EL (cell line): ENCODE measurements at places on chromosomes 6 and 20.

DNA sequence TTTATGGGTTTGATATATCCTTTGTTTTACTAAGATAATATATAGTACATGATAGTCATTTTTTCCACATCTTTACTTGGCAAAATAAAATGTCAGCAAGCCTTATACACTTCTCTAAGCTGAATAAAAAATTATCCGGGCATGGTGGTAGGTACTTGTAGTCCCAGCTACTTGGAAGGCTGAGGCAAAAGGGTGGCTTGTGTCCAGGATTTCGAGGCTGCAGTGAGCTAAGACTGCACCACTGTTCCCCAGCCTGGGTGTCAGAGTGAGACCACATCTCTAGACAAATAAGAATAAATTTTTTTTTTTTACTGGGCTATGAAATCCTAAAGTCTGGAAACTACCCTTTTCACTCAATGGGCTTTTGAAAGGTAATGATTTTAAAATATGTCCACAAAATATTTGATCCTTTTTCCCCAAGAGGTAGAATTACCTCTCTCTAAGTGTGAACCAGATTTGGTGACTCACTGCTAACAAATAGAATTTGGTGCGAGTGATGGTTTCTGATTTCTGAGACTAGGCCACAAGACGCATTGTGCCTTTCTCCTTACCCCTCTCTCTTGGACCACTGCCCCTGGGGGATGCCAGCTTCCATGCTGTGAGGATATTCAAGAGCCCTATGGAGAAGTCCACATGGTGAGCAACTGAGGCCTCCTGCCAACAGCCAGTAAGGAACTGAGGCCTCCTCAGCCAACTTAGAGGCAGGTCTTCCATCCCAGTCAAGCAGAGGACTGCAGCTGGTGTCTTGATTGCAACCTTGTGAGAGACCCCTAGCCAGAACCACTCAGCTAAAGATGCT, 84.2 kb upstream of the ZNFX1 start:
- no peak for DNase-seq

DNA sequence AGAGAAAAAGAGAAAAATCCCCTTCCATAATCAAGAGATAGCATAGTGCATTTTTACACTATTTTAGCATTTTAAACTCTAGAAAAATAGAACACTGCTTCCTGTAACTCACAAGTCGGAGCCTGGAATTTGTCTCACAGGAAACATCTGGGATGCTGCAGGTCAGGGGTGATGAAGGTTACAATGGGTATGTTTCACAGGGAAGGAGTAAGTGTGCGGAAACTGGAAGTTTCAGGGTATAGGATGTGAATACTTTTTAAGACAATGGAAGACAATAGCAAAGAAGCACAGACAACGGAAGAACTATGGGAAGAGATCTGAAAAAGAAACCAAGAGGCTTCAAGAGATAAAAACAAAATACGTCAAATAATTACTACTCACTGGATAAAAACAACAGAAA, 361.0 kb upstream of the MARCKS start:
- DNase-seq, result no peak

DNA sequence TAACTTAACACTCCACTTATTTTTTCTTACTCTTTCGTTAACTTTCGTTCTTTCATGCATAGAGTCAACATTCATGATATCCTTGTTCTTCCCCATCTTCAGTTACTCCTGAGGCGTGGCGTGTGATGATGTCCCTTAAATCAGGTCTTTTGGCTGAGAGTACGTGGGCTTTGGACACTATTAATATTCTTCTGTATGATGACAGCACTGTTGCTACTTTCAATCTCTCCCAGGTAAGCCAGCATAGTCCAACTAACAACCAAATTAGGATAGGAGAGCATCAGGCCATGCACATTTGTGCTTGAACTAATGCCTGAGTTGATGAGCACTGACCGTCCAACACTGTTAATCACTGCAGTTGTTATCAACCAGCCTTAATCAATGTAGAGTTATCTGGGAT, 119.6 kb downstream of the TMEM242 start:
- DNase-seq, result no peak

- DNase-seq, result no peak
These were observed 235.4 kb downstream of the CDC5L start for GRCh38 chr6:44622956-44623355.

- peak; percentile 43 for DNase-seq
These were observed 160.9 kb downstream of the DTNBP1 start for GRCh38 chr6:15501826-15502445.

DNA sequence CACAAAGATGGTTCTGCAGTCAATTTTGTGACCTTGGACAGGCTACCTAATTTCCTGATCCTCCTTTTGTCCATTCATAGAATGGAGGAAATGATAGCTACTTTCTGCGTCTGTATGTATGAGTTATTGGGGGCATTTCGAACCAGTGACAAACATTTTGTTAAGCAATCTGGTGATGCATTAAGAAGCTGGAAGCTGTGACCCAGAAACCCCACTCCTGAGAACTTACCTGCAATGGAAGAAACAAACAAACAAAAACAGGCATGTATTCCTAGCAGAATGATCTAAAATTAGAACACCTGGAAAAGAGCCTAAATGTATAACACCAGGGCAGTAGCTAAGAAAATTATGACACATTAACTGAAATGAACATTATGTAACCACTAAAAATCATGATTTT, 33.4 kb upstream of the PRND start:
- no peak for DNase-seq

DNA sequence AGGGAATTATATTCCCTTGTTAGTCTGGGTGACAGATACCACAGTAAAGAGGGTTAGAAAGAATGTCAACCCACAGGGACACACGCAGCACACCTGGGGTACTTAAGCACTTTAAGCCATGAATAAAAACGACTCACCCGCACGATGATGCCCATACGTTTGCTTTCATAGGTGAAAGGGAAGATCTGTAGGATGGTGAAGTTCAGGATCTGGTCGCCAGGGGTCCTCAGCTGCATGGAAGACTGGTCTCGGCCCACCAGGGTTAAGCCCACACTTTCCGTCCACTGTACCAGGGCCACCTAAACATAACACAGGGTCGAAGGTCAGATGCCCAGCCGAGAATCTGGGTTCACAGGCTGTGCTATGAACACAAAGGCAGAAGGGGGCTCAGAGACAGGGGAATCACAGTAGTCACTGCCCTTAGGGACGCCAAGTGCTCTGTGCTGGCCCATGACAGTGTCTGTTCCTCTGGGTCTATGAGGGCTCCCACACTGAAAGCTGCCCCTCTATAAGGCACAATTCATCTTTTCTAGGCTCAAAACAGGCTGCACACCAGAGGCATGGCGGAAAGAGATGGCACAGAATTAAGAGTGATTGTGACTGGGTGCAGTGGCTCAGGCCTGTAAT, 96.8 kb upstream of the NFATC2 start:
- peak; percentile 66 for DNase-seq

- DNase-seq, result no peak
These were observed 348.0 kb downstream of the CDH4 start for GRCh38 chr20:61600016-61600415.

GRCh38 chr6:62775427-62776022, 435.7 kb upstream of the FKBP1C start:
- no peak for DNase-seq

DNA sequence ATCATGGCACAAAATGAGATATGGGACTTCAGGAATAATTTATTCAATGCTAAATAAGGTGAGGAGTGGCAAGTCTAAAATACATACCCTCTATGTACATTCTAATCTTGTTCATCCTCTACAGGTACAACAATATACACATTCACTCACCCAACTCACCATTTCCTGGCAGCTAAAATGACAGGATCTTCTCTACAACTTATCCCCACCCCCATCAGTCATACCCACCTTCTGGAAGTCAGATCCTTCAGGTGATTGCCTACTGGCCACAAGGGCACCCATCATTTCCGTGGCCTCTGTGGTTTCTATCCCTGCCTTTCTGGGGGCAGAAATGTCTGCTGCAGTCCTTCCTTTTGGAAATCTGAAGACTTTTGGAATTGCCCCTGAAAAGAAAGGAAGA, 22.8 kb upstream of the CRIP3 start:
- DNase-seq, result no peak

- DNase-seq, result no peak
These were observed 623.1 kb downstream of the HTR1B start for GRCh38 chr6:76840041-76840745.

- DNase-seq, result no peak
These were observed 180.6 kb downstream of the TBX18 start for GRCh38 chr6:84583784-84584183.

DNA sequence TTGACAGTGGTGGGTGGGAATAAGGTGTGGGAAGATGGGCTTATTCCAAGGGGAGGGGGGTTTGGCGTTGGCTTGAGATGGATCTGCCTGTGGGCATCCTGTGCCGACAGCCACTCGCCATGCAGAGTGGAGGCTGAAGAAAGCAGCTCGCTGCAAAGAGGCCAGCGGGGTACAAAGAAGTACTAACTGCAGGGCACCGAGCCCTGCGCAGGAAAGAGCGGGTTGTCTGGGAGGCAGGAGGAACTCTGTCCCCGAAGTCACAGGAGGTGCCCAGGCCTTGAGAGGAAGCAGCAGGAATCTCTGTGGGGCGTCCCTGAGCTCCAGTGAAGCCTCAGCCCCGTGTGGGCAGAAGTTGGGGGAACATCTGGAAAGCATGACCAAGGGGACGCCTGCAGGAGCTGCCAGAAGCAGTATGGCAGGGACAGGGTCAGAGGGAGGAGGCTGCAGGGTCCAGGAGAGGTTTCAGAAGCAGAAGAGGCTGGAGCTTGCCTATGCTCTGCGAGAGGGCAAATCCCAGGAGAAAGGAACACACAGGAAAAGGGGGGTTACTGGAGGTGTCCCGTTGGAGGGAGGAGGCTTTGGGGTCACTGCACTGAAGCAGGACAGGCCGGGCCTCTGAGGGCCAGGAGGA, 77.2 kb downstream of the THBS2 start:
- no peak for DNase-seq

- DNase-seq, result no peak
These were observed 78.8 kb downstream of the MAP7 start for GRCh38 chr6:136471372-136471771.

GRCh38 chr6:145070791-145071190, 664.5 kb downstream of the EPM2A start:
- peak; percentile 96 for DNase-seq

DNA sequence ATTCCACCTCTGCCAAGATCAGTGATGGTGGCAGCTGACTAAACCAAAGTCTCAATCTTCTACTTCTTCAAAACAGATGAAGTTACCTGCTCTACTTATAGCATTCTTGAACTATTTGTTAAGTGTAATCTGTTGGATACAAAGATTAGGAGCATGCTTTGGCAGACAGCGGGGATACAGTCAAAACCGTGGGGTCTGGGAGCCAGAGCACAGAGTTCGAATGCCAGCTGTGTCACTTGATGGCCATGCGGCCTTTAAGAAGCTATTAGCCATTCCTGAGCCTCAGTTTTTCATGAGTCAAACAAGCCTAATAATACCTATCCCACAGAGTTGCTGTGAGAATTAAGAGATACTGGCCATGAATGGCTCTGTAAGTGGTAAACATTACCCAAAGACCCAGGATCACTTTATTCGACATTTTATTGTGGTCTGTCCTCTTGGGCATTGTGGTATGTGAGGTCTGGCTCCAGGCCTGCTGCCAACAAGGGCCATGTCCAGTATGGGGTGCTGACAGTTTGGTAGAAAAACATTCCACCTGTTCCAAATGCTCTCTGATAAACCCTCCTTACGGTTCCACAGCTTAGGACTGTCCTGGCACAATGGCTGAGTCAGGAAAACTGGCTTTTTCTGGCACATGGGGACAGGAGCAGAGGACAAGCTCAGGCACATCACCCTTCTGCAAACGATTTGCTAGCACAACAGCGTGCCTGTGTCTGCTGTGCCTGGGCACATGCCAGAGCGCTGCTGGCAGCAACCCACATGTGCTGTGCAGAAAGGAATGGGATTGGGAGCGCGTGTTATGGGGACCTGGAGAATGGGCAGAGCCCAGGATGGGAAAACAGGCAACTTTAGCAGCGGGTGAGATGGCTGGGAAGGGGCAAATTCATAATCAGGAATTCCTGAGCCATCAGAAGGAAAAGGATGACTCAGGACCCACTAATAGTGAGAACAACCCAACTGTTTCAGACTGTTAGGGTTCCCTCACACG, 15.7 kb upstream of the FAM83C start:
- peak; percentile 96 for DNase-seq

DNA sequence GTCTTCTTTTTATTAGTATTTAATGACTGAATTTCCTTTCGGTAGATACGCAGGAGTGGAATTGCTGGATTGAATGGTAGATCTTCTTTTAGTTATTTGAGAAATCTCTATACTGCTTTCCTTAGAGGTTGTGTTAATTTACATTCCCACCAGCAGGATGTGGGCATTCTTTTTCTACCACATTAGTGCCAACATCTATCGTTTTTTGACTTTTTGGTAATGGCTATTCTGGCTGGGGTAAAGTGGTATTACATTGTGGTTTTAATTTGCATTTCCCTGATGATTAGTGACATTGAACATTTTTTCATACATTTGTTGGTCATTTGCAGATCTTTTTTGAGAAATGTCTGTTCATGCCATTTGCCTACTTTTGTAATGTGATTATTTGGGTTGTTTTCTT, 37.1 kb downstream of the SUMO4 start:
- no peak for DNase-seq

DNA sequence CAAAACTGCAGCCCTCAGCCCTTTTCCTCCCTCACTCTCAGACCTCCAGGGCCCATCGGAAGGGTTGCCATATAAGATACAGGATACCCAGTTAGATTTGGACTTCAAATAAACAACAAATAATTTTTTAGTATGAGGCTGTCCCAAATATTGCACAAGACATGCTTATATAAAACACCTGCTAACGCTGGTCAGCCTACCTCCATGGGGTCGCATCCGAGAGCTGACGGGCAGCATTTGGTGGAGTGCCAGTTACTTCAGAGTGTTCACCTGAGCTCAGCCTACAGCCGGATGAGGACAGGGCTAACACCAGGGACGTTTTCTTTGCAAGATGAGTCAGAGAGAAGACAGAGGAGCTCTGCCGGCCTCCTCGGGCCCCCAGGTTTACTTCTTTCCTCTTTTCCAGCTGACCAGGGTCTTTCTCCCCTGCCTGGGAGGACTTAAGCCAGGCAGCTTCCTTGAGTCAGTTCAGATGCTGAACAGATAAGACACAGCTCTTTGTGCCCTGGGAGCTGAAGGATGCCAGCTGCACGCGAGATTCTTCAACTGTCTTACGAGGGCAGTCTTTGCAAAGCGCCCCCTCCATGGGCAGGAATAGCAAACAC, 141.2 kb upstream of the KCNG1 start:
- no peak for DNase-seq

DNA sequence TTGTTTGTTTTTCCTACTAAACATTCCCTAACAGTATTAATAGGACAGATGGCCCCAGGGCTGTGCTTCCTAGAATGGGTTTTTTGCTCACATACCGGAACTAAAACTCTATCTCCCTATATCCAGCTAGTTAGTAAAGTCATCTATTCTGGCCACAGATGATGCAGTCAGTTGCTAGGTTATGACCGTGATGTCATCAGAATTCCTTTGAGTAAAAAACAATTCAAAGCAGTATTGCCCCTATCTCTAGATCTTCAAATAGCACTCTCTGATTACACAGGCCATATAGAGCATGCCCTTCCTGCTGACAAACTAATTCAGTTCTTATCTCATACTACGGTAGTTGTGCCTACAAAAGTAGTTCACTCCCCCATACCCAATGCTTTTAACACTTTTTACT, 17.9 kb upstream of the ZNF451 start:
- no peak for DNase-seq

GRCh38 chr6:94289131-94289530, 869.8 kb upstream of the EPHA7 start:
- no peak for DNase-seq

- DNase-seq, result no peak
These were observed 6.7 kb downstream of the MAK start for GRCh38 chr6:10831609-10832008.
